ENCODE measurements at places on chromosomes 5 and 9.

DNA sequence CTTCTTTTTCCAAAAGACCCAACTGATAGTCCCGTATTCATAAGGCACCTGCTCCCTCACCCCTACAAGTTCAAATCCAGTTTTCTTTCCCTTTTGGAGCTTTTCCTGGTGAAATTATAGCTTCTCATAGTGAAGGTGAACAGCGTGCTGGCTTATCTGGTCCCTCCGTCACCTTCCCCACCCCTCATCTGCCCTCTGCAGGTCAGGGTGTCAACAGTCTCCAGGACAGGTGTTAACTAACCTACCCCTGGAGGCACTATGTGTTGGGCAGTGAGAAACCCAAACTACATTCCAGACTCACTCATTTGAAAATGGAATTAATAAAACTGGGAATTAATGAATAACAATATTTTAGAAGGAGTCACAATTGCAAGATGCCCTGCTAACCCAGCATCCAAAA, 109.0 kb upstream of the TAS2R1 start:
- DNase-seq: no peak

DNA sequence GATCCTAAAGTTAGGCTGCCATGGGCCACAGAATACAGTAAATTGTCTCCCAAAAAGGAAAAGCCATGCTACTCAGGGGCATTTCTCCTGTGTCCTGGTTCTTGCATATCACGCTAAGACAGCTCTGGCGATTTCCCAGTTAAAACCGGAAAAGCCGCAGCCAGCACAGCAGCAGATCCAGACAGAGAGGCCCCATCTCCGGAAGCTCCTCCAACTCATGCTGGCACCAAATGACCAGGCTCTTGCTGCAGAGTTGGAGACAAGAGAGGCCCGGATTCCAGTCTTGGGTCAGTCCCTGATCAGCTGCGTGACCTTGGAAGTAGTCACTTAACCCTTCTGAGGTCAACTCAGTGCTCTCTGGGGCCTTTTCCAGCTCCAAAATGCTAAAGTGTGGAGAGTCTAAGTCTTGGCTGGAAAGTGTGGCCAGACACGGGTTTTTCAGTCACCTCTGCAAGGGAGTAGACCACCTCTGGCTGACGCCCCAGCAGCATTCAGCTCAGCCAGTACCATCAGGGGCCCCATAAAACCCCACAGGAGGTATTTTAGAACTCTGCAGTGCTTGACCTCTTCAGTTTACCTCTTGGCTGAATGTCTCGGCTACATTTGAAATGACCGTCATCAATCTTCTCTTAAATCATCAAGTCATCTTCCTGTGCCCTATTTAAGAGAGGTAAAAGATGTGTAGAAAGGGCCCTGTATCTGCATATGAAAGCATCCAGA, 16.2 kb downstream of the GDNF start:
- no peak for DNase-seq

- no peak for DNase-seq
Measured at GRCh38 chr9:629146-629545, 212.4 kb upstream of the DMRT1 start.

- no peak for DNase-seq
Measured at GRCh38 chr9:134391319-134392231, 65.3 kb downstream of the RXRA start.

DNA sequence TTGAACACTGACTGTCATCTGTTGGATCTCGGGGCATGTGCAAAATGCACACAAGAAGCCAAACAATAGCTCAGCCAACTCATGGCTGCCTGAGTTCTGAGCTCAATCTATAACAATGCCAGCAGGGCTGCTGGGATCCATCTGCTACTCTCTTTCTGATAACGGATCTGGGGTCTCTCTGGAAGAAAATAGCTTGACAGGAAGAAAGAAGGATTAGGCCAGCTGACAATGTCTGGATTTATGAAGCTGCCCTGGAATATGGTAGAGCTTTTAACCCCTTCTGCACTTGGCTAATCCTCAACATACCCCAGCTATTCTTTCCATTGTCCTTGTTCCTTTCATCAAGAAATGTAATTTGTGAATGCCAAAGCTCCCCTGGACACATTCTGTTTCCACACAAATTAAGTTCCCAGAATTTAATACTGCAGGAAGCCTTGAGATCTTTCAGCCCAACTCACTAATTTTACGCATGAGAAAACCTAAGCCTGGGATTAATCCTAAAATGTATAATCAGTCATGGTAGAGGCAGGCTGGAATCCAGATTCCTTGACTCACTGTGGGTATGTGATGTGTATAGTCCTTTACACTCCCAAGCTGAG, 62.7 kb upstream of the PCA3 start:
- DNase-seq: no peak

DNA sequence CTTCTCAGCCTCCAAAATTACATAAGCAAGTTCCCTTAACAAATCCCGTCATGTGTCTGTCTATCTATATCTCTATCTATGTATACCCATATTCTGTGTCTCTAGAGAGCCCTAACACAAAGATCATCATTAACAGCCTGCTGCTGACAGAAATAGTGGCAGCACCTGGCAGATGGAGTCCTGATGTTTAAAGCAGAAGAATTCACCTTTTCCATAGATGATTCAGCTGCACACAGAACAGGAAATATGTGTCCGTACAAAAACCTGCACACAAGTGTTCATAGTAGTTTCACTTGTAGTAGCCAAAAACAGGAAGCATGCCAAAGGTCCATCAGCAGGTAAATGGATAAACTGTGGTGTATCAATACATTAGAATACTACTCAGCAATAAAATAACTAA, 45.0 kb upstream of the ACO1 start:
- no peak for DNase-seq

DNA sequence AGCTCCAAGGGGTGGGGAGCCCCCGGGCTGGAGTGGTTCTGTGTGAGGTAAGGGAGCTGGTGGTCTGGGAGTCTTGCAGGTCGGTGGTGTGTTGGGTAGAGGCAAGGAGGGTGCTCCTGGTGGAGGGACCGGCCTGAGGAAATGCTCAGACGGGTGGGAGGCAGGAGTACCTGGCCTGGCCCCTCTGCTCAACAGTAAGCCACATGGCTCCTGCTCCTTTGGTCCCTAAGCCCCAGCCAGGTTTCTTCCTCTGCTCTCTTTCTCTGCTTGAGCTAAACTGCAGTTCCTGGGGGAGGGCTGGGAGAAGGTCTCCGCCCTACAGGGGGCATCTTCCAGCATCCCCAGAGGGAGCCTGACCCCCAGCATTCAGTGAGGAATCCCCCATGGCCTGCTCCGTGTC, 17.2 kb downstream of the TSPAN17 start:
- DNase-seq: no peak

DNA sequence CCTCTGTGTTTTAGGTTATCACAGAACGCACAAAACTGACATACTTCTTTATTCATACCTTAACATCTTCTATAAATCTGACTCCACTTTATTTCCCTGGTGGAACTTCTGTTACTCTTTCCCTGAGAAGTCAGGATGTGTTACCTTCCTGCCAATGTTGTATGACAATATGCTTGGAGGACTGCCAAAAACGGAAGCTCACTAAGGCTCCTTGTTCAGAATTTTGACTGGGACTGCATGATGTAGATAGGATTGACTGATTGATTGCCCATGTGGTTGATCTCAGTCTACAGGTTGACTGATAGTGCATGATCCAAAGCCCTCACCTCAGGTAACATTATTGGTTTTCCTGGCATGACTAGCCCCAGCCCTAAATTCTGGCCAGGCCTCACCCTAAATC, 319.4 kb downstream of the TLR4 start:
- no peak for DNase-seq

DNA sequence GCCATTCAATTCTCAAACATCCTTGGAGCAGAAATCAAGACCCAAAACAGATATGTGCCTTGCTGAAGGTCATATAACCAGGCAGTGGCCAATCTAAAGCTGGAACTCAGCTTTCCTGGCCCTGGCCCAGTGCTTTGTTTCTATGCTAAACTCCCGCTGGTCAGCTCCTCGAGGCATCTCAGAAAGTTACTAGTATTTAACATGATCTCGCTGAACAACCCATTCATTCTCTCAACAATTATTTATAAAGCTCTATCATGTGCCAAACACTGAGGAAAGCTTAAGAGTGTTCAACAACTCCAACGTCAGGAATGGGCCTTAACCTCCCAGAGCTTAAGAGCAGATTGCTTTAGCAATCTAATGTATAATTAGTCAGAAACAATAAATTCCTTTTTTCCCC, 54.0 kb downstream of the FOXD1 start:
- no peak for DNase-seq

GRCh38 chr9:34457266-34458012, 931 bp downstream of the FAM219A start:
- DNase-seq: no peak

GRCh38 chr5:137155261-137156000, 343.7 kb downstream of the SPOCK1 start:
- no peak for DNase-seq

DNA sequence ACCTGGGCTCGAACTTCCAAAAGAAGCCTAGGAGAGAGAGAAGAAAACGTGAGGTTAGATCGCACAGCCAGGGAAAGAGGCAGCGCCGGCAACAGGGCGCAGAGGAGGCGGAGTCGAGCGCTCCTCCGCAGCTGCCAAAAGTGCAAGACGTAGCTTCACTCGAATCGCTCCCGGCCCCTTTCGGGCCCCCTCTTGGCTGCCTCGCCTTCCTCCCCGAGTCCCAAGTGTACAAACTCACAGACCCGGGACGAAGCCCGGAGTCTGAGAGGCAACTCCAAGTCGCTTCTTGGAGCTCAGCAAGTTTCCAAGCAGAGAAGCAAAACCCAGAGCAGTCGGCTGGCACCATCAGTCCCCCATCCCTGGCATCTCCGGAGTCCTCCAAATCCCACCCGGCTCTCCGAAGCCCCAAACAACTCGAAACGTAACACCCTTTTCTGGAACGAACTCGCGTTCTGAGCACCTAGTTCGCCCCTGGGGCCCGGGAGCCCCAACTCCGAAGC, 1.2 kb downstream of the MIER3 start:
- no peak for DNase-seq

GRCh38 chr9:93061260-93061751, 2.8 kb downstream of the SUSD3 start:
- DNase-seq: no peak

- DNase-seq: no peak
Measured at GRCh38 chr5:144583541-144584449, 413.1 kb downstream of the KCTD16 start.

DNA sequence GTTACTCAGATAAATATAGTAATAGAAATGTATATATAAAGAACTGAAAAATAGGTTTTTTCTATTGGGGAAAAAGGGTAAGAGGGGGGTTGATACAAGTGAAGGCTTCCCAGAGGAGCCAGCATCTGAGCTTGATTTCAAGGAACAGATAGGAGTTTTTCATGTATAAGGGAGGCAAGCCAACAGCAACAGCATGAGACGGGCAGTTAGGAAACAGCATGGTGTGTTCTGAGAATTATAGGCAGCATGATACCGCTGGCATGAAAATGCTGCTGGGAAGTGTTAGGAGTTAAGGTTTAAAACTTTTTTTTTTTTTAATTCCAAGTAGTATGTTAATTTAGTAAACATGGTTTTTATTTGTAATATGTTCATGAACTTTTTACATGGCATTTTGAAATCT, 9.7 kb downstream of the CDC37L1 start:
- DNase-seq: no peak

- peak; percentile 9 for DNase-seq
Measured at GRCh38 chr5:150209099-150209635, 19.3 kb downstream of the SLC6A7 start.

- no peak for DNase-seq
Measured at GRCh38 chr5:41748631-41749030, 121.6 kb downstream of the OXCT1 start.

- no peak for DNase-seq
Measured at GRCh38 chr5:11443831-11444230, 460.4 kb downstream of the CTNND2 start.

- no peak for DNase-seq
Measured at GRCh38 chr9:5938449-5938848, 47.8 kb downstream of the MLANA start.

DNA sequence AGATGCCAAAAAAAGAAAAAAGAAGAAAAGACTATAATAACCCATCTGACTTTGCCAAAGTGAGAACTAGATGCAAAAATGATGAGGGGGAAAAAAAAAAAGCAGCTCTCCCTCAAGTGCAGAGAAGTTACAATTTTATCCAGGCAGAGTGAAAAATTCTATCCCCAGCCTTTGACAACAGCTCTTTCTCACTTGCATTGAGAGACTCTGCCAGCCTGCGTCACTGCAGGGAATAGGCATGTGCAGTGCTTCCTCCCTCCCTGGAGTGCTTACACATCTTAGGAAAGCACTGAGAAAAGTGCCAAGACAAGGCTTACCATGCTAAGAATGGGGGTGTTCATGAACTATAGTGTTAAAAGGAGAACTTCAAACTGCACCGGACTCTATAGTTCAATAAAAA, 418.6 kb upstream of the TYRP1 start:
- DNase-seq: no peak

- DNase-seq: no peak
Measured at GRCh38 chr9:120348951-120349429, 231.0 kb downstream of the CDK5RAP2 start.

DNA sequence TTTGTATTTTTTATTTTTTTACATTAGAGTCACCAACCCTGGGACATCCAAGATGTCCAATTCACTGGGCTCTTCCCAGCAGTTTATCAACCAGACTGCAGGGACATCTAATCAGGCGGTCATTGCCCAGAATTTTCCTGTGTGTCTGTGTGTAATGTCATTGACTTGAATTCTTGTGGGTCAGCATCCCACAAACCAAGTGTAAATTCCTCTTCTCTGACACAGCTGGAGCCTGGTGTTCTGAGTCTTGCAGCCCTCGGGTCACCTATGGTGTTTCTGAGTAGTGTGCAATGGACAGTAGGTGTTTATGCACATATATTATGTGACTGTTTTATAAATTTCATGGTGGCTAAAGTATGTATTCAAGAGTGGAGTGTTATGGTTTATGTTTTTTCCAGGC, 815.7 kb downstream of the SEMA5A start:
- DNase-seq: no peak

DNA sequence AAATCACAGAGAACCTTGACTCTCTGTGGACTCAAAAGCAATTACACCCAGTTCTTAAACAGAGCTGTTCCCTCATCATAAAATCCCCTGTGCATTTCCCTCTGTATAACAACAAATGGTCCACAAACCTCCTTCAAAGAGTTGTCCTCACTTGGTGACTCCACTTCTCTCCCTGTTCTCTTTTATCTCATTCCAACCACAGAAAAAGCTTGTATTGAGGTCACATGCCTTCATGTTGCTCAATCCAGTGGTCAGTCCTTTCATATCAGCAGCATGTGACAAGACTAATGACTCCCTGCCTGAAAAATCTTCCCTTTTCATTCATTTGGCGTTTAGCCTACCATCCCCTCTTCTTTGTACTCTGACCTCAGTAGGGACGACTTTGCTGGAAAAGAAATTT, 158.0 kb downstream of the DEPDC1B start:
- DNase-seq: no peak

GRCh38 chr5:116669261-116670031, 94.8 kb upstream of the SEMA6A start:
- no peak for DNase-seq

DNA sequence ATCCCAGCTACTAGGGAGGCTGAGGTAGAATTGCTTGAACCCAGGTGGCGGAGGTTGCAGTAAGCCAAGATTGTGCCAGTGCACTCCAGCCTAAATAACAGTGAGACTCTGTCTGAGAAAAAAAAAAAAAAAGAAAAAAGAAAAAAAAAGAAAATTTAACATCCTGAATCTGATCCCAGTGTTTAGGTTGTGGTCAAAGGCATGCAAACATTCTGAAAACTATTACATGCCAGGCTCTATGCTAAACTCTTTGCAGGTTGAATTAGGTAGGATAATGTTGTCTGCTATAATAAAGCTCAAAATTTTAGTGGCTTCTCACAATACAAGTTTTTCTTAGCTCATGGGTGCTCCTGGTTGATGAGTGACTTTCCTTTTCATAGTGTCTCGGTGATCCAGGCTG, 367.4 kb downstream of the PSAT1 start:
- no peak for DNase-seq

- no peak for DNase-seq
Measured at GRCh38 chr5:65989158-65989557, 62.8 kb downstream of the ERBIN start.

Measured in stimulated activated CD8-positive, alpha-beta memory T cell treated with anti-CD3 and anti-CD28 coated beads, Interleukin-2, amount 100 ng/mL, for 1 hour (primary cell).